Dermis microvascular lymphatic vessel endothelial cell (primary cell): ENCODE measurements at places on chromosomes 5 and 9. TPM values are rescaled to one million over a fixed set of nuclear protein-coding genes. Genes with fewer than 3 reads are reported as not detected.
A peak's percentile ranks its signal among the peaks of the same experiment; 100 is the strongest.

SOHLH1 gene
- total RNA-seq = under 0.01 TPM in 1 of 2 replicates, not detected in the other

KLHL9 gene
- total RNA-seq = 26.8 and 36.4 TPM in 2 replicates

FOXD4 gene
- total RNA-seq = 0.13 TPM in 2 replicates

KIF24 gene
- 1.6 and 2.1 TPM in 2 replicates for total RNA-seq

DNA sequence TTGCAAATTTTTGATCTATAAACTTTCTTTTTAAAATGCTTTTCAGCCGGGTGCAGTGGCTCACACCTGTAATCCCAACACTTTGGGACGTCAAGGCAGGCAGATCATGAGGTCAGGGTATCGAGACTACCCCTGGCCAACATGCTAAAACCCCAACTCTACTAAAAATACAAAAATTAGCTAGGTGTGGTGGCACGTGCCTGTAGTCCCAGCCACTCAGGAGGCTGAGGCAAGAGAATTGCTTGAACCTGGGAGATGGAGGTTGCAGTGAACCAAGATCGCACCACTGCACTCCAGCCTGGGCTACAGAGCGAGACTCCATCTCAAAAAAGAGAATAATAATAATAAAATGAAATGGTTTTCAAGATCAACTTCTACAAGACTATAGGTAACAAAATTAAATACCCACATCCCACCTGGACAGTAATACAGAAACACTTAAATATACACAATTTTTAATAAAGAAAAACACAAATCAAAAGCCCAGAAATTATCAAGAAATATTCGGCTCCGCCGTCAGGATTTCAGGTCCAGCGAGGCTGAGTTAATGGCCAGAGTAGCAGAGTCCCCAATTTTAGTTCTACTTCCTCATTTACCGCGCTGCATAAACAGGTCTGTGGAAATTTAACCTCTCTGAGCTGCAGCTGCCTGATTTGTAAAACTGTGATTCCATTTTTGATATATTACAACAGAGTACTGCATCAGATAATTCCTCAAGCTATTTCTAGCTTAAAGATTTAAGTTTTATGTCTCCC lies 4.0 kb downstream of the TUT7 start:
- no peak for DNase-seq

DNA sequence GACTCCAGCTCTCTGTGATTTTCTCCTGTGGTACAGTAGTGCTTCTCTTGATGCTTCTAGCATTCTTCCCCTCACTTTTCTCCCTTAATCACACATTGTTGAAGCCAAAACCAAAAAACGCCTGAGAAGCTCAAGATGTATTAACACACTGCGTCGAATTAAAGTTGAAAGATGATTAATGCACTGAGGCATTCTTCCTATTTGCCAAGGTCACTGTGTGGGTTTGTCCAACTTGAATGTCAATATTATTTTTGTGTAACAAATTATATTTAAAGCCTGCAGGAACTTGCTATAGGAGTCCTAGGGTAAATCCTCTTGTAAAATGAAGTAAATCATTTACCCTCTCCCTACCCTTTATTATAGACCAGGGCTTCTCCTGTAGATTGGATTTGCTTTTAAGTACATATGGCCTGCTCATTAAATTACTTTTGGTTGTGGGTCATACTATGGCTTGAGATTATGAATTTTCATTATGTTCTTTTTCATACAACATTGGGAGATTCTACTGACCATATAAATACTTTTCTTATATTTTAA lies 68.1 kb downstream of the GDA start:
- no peak for DNase-seq

GRCh38 chr5:126692971-126693370 lies 84.0 kb upstream of the LMNB1 start:
- DNase-seq = no peak

DNA sequence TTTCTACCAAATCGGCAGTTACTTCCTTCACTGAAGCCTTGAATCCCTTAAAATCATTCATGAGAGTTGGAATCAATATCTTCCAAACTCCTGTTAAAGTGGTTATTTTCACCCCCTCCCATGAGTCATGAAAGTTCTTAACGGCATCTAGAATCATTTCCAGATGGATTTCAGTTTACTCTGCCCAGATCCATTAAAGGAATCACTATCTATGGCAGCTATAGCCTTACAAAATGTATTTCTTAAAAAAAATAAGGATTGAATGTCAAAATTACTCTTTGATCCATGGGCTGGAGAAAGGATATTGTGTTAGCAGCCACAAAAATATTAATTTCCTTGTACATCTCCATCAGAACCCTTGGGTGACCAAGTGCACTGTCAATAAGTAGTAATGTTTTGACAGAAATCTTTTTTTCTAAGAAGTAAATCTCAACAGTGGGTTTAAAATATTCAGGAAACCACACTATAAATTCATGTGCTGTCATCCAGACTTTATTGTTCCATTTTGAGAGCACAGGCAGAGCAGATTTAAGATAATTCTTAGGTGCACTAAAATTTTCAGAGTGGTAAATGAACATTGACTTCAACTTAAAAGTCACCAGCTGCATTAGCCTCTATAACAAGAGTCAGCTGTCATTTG lies 767.7 kb downstream of the DTWD2 start:
- DNase-seq = no peak

- peak; percentile 81 for DNase-seq
Measured at GRCh38 chr5:54895816-54896341, 89.5 kb downstream of the ESM1 start.

DNA sequence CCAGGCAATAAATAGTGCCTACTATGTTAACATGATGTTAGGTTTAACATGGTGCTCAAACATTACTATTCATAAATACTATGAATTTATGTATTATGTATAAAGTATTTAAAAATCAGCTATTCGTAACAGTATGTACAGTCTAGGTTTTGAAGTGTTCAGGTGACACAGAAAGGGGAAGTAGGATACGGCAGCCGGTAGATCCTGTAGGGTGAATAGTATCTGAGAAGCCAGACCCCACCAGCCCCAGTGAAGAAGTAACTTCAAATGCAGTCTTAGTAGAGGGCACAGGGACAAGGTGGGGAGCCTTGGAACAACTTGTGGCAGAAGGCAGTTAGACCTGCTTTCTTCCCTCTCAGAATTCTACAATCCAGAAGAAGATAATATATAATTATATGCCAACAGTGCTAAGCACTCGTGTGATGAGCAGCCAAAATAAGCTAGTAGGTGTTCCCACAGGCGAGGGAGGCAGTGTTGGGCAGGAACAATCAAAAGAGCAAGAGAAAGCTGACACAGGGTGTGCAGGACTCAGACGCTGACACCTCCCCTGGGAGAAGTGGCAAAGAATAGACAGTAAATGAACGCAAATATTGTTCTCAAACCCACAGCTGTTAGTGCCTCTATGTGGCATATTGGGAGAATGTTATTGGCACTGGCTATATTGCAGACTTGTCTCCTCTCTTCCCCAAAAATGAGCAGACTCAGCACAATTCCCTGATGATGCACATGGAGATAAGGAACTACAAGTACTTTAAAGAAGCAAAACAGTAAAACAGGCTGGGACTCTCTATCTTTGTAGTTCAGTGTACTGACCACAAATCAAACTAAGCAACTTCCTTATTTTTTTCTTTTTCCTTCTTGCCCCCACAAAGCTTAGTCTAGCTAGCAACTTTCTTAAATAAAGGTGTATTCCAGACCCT lies 4.6 kb downstream of the ZNF367 start:
- no peak for DNase-seq

DNA sequence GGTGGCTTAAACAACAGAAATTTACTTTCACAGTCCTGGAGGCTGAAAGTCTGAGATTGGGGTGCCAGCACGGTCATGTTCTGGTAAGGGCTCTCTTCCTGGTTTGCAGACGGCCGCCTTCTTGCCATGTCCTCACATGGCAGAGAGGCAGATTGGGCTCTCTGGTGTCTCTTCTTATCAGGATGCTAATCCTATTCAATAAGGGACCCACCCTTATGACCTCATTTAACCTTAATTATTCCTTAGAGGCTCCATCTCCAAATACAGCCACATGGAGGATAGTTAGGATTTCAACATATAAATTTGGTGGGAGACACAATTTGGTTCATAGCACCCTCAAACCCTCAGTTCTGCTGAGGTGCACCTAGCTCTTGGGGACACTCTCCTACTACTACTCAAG lies 180.4 kb downstream of the DAB2IP start:
- DNase-seq = no peak

DNA sequence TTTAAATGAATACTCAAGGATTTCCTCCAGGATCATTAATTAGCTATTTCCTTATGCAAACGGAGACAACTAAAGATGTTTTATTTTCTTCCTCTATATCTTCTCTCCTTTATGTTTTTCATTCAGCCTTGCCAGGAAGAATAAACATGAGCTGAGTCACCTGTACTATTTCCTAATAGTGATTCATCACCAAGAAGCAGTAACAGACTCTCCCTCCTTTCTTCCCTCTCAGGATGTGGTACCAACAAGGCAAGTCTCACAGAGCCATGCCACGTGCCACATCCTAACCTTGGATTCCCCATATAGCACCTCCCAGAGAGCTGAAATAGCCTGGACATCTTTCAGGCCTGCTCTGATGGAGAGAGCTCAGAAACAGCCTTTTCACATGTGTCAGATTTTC lies 758.6 kb upstream of the DMAC1 start:
- peak; percentile 15 for DNase-seq

- DNase-seq = no peak
Measured at GRCh38 chr5:110663525-110663924, 62.9 kb downstream of the TMEM232 start.

DNA sequence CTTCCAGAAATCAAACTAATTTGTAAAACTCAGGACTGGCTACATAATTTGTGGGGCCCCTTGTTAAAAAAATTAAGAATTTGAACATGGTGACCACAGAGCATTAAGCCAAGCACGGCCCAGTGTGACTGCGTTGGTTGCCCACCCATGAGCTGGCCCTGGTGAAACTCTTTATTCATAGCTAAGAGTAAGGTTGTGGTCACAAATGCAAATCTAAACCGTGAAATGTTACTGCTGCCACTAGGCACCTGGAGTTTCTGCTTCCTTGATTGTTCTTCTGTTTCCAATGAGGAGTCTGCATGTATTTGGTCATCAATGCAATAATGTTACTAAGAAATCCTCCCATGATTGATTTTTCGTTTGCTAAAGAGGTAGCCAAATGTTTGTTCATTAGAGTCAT lies 4.2 kb downstream of the GCNT1 start:
- DNase-seq = no peak

DNA sequence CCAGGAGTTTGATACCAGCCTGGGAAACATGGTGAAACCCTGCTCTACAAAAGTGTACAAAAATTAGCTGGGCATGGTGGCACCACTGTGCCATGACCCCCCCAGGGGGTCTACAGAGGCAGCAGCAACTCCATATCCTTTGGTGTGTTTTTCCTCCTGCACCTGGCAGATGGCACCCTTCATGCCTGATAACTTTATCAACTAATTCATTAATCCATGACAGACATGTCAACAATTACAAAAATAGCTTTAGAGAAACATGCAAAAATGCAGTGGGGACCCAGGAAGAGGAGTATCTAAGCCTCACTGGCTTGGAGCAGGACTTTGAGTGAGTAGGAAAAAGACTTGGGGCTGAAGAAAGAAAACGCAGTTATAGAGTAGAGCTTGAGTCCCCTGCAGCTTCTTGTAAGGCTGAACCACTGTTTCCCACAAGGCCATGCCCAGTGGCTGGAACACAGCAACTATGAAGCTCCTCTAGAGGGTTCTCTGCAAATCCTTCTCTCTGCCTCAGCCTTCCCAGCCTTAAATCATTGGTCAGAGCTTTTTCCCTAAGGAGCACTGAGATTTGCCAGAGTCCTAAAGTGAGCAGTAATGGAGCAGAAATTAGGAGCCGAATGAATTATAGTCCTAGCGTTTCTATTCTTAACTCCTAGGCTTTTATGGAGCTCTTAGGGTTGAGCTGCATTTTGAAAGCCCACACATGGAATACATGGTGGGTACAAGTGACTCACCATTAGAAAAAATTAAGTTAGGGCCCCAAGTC lies 25.5 kb upstream of the B4GALT1 start:
- no peak for DNase-seq

DNA sequence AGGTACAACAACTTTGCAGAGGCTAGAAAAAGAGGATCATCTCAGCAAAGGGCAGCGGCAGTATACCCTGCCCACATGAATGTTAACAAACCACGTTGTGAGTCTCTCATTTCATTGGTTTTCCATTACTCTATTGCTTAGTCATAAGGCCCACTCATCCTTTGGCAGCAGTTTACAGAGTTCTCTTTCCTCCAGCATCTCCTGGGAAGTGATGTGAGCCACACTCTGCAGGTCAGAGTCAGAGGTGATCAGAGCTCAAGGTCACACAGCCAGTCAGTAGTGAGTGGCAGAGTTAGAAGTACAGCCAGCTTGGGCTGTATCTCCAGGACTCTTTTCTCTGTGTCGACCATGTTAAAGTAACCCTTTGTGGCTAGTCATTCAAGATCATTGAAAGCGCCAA lies 599.6 kb upstream of the GRAMD2B start:
- no peak for DNase-seq

GRCh38 chr5:107674655-107675054 lies 3.9 kb upstream of the EFNA5 start:
- no peak for DNase-seq

- no peak for DNase-seq
Measured at GRCh38 chr9:73199886-73200285, 48.2 kb downstream of the ANXA1 start.

DNA sequence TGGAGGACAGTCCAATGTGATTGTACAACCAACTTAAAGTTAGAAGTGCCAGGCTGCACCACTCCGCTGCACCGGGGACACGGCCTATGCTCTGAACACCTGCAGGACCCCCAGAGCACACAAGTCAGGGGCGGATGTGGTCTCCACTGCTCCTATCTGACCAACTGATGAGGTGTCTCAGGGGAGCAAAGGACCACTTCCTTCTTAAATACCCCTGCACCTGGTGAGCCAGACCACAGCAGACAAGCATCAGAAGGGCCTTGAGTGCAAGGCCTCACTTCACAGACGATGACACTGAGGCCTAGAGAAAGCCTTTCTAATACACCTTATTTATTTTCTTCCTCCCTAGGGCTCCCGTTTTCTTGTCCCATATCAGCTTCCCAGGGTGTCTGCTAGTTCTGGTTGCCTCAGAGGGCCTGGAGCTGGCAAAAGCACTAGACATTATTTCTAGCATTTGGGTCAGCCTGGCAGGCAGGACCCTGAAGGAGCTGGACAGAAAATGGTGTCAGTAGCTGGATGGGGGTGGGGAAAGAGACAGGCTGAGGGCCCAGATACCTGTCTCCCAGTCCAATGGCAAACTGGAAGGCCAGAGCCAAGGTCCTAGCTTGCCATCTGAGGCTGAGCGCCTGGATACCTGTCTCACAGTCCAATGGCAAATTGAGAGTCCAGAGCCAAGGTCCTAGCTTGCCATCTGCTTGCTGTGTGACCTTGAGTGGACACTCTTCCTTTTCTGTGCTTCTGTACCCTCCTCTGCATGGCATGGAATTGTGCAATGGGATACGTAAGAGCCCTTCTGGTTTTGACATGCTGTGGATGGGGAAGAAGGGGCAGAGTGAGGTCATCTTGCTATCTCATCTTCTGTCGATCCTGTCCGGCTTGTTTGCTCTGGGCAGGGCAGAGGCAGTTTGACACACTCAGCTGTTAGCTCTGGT lies 9.0 kb downstream of the CCDC69 start:
- DNase-seq = no peak
